ENCODE measurements at places on chromosomes 7 and 10. TPM values are rescaled to one million over a fixed set of nuclear protein-coding genes. Genes with fewer than 3 reads are reported as not detected.

- no peak for DNase-seq
These were observed 77.8 kb upstream of the NRP1 start for GRCh38 chr10:33412241-33412640.

DNA sequence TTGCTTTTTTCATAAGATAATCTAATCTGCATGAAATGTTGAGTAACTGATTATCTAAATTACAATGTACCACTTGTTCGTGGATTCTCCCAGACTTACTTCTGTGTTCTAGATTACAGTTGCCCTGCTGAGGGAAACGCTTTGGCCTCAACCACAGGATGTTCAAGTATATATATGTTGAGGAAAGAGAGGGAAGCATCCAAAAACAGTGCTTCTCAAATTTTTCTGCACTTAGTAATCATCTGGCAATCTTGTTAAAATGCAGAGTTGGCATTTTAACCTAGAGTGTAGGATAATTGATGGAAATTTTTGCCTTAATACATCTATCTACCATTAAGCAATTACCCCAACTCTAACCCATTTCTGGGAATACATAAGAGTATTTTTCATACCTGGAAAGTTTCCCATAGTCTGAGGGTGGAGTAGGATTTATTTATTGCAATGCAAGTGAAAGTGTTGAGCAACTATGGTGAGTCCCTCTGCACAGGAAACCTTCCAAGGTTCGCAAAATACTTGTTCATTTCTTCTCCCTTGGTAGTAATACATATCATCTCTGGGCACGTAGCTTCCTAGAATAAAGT lies 59.6 kb upstream of the C1GALT1 start:
- no peak for DNase-seq

- no peak for DNase-seq
These were observed 31.3 kb upstream of the FRAT2 start for GRCh38 chr10:97365761-97366351.

DNA sequence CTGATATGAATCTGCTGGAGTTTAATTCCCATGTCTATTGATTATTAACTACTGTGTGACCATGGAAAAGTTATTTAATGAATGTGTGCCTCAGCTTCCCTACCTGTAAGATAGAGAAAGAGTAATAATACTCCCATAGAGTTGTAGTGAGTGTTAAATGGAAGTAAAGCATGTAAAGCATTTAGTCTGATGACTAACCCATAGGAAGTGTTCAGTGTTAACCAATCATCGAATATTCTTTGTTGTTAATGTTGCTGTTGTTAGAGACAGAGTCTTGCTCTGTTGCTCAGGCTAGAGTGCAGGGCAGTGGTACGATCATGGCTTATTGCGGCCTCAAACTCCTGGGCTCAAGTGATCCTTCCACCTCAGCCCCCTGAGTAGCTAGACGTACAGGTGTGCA lies 36.2 kb upstream of the CCDC6 start:
- DNase-seq: no peak

DNA sequence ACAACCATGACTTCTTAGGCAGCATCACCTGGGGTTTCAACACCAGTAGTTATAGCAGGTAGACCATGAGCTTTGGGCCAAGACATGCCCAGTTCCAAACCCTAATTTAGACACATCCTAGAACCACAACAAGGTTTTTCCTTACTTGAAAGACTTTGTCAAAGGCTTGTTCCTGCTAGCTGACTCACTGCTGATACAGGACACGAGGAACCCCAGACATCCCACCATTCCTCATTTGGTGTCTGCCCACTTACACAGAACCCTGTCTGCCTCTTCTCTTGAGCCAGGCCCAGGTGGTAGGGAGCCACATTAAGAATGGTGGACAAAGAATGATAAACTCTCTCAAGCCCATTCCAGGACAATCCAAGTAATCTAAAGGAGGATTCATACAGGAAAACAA lies 109.0 kb downstream of the CCDC71L start:
- no peak for DNase-seq

GRCh38 chr7:99539213-99539811 lies 12.6 kb downstream of the FAM200A start:
- no peak for DNase-seq

GRCh38 chr7:92987095-92987494 lies 130.7 kb downstream of the SAMD9 start:
- no peak for DNase-seq

VIM gene
- total RNA-seq: 4,197 TPM

CTNNA3 gene
- 0.13 TPM for total RNA-seq

Data from dermis microvascular lymphatic vessel endothelial cell (primary cell).